ENCODE measurements at places on chromosomes 7 and 10.
A peak's percentile ranks its signal among the peaks of the same experiment; 100 is the strongest.

- DNase-seq: no peak
Measured at GRCh38 chr7:132261327-132262159, 314.7 kb downstream of the PLXNA4 start.

DNA sequence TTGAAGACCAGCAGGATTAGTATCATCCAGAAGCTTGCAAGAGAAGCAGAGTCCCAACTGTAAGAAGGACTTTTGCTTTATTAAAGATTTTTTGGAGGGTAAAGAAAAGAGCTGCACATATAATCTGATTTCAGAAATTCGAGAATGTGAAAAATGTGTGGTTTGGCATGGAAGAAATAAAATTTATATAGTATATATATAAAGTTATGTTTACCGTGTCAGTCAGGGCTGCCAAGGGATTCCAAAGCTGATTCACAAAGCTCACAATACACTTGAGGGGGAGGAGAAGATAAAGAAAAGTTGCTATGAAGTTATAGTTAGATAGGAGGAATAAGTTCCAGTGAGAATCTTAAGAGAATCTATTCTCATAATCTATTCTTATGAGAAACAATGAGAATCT, 231.8 kb upstream of the CACNA2D1 start:
- peak; percentile 71 for DNase-seq

DNA sequence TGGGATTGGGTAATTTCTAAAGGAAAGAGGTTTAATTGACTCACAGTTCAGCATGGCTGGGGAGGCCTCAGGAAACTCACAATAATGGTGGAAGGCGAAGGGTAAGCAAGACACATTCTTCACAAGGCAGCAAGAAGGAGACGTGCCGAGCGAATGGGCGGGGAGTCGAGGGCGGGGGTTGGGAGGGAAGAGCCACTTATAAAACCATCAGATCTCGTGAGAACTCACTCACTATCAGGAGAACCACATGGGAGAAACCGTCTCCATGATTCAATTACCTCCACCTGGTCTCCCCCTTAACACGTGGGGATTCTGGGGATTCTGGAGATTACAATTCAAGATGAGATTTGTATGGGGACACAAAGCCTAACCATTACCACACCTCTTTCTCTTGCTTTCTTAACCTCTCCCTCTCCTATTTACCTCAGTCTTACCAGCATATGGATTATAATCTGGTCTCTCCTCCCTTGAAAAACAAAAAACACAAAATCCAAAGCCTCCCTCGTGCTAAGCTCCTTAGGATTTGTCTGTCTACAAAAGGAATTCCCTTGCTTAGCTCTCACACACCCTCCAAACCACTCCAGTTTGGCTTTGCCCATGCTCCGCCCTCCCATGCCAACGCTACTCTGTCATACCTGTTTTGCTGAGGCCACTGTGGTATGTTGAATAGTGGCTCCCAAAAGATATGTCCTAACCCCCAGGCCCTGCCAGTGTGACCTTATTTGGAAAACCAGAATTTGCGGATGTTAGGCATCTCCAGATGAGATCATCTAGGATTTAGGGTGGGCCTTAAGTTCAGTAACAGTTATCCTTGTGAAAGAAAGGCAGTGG, 19.6 kb upstream of the EFCAB10 start:
- DNase-seq: peak; percentile 61

DNA sequence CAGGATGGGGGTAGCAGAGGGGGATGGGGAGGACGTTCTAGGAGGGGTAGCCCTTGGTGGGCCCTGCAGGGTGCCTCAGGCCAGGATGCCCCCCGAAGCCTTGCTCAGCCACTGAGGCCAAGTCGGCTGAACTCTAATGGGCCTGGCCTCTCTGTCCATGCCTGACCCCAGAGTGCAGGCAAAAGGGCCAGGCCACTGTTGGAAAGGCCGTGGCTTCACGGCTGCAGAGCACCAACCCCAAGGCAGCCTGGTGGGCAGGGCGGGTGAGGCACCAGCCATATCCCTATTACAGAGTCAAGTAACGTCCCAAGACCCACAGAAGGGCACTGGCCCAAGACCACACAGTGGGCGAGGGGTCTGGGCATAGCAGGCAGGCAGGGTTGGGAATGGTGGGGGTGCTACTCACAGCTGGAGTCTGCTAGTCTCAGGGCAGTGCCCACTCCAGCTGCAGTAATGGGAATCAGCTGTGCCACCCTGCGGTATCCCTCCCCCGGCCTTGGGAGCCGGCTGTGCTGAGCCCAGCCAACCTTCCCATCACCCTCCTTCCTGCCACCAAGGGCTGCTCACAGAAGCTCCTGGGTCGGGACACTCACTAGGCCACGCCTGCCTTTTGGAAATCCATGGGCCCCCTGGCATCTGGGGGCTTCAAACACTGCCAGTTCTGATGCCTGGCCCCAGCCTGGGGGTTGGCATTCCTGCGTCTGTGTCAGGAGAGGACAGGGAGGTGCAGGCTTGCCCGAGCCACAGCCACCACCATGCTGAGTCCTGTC, 4.0 kb upstream of the LFNG start:
- peak; percentile 58 for DNase-seq

DNA sequence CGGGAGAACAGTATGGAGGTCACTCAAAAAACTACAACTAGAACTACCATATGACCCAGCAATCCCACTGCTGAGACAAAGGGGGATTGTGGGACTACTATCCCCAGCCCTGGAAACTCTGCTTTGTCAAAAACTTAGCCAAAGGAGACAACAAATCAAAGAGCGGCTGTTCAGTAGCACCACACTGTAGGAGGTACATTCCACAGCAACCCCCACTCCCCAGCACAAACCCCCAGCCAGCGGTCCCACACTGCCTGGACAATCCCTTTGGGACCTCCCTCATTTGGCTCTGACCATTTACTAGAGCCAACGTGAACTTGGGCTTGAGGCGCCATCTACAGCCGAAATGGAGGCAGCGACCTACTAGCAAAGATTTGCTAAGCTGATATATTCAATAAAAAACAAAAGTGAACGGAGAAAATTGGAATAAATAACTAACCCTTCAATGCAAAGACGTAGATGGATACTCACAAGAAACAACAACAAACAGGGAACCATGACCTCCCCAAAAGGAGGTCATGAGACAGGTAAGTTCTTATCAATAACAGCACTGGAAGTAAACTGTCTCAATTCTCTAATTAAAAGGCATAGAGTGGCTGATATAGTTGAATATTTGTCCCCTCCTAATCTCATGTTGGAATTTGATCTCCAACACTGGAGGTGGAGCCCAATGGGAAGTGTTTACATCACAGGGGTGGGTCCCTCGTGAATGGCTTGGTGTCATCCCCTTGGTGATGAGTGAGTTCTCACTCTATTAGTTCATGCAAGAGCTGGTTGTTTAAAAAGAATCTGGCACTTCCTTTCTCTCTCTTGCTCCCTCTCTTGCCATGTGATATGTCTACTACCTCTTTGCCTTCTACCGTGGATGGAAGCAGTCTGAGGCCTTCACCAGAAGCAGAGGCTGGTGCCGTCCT, 119.0 kb upstream of the KCNMA1 start:
- DNase-seq: peak; percentile 86
